ENCODE measurements at places on chromosomes 1 and 21. TPM values are rescaled to one million over a fixed set of nuclear protein-coding genes. Genes with fewer than 3 reads are reported as not detected.

GPR3 gene
- total RNA-seq, result 3.1 TPM

SLAMF8 gene
- not detected for total RNA-seq

GRCh38 chr1:215031392-215031791, 51.1 kb upstream of the KCNK2 start:
- peaks cover 40% of the 10 kb centered on the region for H3K27me3 ChIP-seq
- H3K4me3 ChIP-seq, result no peak overlapping the region
- no peaks in the 10 kb centered on the region for H3K36me3 ChIP-seq

SMPDL3B gene
- total RNA-seq, result 0.62 TPM

DNA sequence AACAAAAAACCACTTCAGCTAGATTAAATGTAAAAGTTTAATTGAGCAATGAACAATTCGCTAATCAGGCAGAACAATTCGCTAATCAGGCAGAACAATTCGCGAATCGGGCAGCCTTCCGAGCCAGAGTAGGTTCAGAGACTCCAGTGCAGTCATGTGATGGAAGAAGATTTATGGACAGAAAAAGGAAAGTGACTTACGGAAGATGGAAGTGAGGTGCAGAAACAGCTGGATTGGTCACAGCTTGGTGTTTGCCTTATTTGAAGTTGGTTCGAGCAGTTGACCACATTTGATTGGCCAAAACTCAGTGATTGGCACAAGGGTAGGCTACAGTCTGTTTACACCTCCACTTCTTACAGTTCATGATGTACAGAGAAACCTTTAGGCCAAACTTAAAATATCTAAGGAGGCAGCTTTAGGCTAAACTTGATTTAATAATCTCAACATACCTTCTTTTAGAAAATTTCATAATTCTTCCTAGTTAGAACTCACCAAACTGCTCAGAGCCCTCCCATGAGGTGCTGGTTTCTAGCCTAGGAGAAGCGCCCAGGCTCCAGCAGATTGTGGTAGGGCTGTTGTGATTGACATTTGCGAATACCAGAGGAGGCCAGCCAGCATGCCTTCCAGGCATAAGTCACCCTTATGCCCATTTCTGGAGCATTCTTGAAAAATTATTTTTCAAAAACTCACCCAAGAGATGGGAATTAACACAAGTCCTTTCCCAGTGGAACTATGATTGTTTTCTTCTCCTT, 22.8 kb upstream of the KCNC4 start:
- H3K36me3 ChIP-seq, result no peaks in the 10 kb centered on the region
- H3K27me3 ChIP-seq, result peaks cover 16% of the 10 kb centered on the region
- no peaks in the 10 kb centered on the region for H3K4me1 ChIP-seq
- DNase-seq, result no peak

DNA sequence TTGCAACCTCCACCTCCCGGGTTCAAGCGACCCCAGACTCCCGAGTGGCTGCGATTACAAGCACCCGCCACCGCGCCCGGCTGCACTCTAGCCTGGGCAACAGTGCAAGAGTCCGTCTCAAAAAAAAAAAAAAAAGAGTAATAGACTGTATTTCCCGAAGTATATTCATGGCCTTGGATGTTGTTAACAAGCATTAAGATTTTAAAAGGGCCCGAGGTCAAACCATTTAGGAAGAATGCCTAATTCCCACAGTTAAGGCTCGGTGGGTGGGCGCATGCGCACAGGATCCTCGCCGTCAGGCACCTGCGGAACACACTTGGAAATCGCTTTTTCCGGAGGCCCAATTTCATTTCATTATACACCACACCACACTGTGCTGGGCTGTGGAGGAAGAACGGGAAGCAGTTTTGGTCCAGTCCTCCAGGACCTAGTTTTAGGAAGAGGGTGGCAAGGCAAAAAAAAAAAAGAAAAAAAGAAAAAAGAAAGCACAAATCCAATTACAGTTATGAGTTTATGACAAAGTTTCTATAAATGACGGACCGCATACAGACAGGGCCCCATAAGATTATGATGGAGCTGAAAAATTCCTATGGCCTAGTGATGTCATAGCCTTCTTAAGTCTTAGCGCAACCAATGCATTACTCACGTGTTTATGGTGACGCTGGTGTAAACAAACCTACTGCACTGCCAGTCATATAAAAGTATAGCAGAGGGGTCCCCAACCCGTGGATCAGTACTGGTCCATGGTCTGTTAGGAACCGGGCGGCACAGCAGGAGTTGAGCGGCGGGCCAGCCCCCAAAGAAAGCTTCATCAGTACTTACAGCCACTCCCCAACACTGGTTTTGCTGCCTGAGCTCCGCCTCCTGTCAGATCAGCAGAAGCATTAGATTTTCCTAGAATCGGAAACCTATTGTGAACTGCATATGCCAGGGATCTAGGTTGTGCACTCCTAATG, 38.2 kb downstream of the H3-3A start:
- peak; percentile 58 for DNase-seq
- no peaks in the 10 kb centered on the region for H3K27me3 ChIP-seq
- peak overlapping the region; percentile 48 for H3K4me3 ChIP-seq
- H3K27ac ChIP-seq, result no peak overlapping the region
- H3K36me3 ChIP-seq, result no peaks in the 10 kb centered on the region

DNA sequence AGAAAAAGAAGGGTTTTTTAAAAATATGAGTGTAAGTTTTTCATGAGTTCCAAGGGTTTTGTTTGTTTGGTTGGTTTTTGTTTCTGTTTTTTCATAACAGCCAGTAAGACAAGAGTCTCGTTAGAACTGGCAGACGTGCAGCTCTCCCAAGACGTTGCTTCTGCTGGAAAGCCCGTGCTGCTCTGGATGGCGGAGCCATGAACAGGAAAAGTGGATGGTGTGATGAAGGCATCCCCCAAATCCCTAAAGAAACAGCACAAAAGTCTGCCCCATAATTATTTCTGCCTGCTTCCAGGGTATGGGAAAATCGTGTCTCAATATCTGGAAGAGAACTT, 157.9 kb upstream of the BACE2 start:
- H3K36me3 ChIP-seq, result no peaks in the 10 kb centered on the region
- no peaks in the 10 kb centered on the region for H3K4me1 ChIP-seq
- no peak overlapping the region for H3K27ac ChIP-seq
- H3K4me3 ChIP-seq, result no peak overlapping the region

- H3K27ac ChIP-seq, result no peak overlapping the region
- H3K4me1 ChIP-seq, result no peaks in the 10 kb centered on the region
- H3K36me3 ChIP-seq, result peaks cover 24% of the 10 kb centered on the region
- DNase-seq, result no peak
- H3K27me3 ChIP-seq, result no peaks in the 10 kb centered on the region
- no peak overlapping the region for H3K4me3 ChIP-seq
Observed at GRCh38 chr1:88774151-88774556, 90.1 kb downstream of the PKN2 start.

- peaks cover 12% of the 10 kb centered on the region for H3K4me1 ChIP-seq
- H3K36me3 ChIP-seq, result peaks cover 11% of the 10 kb centered on the region
- no peaks in the 10 kb centered on the region for H3K27me3 ChIP-seq
Observed at GRCh38 chr21:36321325-36322082, 1.5 kb downstream of the MORC3 start.

DNA sequence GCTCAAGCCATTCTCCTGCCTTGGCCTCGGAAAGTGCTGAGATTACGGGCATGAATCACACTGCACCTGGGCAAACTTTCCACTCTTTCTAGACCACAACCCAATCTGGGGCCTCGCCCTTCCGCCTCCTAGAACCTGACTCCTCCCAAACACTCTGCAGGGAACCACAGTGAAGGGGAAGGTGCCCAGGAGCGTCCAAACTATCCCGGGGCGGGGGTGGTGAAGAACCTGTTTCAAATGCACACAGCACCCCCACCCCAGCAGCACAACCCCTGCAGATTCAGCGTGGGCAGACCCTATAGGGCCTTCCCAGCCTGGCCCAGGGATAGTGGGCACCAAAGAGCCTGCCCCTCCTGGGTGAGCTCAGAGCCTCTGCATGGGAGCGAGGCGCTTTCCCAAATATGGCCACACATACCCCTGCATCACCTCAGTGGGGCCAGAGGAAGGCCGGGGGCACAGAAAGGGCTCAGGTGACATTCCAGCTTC, 86.9 kb downstream of the STUM start:
- DNase-seq, result no peak
- H3K36me3 ChIP-seq, result no peaks in the 10 kb centered on the region
- H3K27ac ChIP-seq, result no peak overlapping the region
- no peak overlapping the region for H3K4me3 ChIP-seq
- no peaks in the 10 kb centered on the region for H3K4me1 ChIP-seq
- H3K27me3 ChIP-seq, result no peaks in the 10 kb centered on the region

GRCh38 chr21:37338671-37339551, 27.7 kb upstream of the DYRK1A start:
- peaks cover 25% of the 10 kb centered on the region for H3K4me1 ChIP-seq
- peak; percentile 43 for DNase-seq
- no peak overlapping the region for H3K4me3 ChIP-seq
- no peaks in the 10 kb centered on the region for H3K36me3 ChIP-seq

TEDDM1 gene
- total RNA-seq, result not detected

DNA sequence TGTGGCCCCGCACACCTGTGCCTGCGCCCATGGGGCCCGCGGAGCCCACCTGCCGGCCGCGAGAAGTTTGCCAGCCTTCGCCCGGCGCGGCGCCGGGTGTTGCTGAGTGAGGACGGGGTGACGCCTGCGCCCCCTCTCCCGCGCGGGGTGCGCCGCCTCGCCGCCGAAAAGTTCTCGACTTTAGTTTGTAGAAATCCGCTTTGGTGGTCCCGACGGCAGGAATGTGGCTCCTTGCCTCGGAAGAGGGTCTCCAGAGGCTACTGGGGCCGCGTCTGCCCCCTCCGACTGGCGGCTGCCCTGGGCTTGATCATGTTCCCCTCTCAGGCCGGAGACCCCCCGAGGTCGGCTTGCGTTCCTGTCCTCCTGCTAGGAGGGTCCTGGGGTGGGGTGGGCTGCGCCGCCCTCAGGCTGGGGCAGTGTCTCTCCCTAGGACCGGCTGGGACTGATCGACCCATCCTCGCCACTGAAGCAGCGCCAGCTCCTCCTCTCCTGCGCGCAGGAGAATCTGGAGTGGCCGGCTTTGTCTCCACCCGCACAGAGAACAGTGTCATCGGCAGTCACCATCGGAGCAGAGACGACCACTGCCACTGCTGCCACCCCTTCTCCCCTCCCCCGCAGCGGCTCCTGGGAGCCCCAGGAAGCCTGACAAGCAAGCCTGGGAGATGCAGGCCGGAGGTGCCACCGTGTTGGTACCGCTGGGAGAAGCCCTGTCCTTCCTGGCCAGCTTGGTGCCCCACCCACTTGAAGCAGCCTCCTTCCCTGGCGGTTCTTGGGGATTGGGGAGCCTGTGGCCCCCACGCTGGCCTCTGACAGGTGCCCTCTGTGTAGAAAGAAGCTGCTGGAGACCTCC, 553 bp upstream of the SLC30A2 start:
- H3K27ac ChIP-seq, result no peak overlapping the region
- no peaks in the 10 kb centered on the region for H3K4me1 ChIP-seq
- H3K36me3 ChIP-seq, result no peaks in the 10 kb centered on the region

CELA3B gene
- not detected for total RNA-seq

TM2D1 gene
- total RNA-seq, result 27.2 TPM

GRCh38 chr1:28966617-28967016, 52.2 kb downstream of the EPB41 start:
- peaks cover 14% of the 10 kb centered on the region for H3K4me1 ChIP-seq
- H3K4me3 ChIP-seq, result no peak overlapping the region
- no peak for DNase-seq

TFF2 gene
- not detected for total RNA-seq

DNA sequence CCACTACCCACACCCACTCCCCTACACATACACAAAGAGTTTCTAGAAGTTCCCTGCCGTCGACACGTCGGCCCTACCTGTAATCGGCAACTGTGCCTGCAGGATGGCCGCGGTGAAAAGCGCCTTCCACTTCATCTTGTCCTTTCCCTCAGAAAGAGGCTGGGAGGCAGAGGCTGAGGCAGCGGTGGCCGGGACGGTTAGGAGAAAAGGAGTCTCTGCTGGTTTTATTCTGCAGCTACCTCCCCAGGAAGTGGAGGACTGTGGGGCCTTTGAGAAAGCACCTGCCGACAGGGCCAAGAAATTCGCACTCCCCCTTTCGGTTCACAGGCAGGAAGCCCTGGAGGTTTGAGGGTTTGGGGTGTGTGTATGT, at the start of gene CD247:
TSS of gene CD247 (minus strand) at position 199 of the 370 bp plus-strand sequence. CDS start at position 135, 64 bp downstream.
- H3K36me3 ChIP-seq, result no peaks in the 10 kb centered on the region
- no peak within 1 kb of the TSS for H3K27ac ChIP-seq
- H3K4me1 ChIP-seq, result no peaks in the 10 kb centered on the region
- no peak for DNase-seq

- DNase-seq, result no peak
- H3K36me3 ChIP-seq, result no peaks in the 10 kb centered on the region
- H3K4me1 ChIP-seq, result no peaks in the 10 kb centered on the region
- no peak overlapping the region for H3K4me3 ChIP-seq
Observed at GRCh38 chr1:223217781-223218180, 74.7 kb upstream of the TLR5 start.

DNA sequence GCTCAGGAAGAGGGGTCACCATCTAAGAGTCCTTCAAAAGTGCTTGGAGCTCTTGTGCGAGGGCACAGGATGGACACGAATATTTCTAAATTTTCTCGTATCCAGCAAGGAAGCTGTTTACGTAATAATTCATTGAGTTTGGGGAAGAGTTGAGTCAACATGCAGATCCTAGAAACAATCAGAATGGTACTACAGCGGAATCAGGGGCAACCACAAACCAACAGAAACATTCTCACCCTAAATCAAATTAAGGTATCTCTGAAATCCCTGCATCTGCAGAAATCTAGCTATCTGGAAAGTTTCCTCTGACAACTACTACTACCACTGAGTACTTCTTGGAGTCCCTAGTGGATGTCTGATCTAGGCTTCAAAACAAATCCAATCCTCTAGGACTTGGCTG, 352.4 kb downstream of the LTN1 start:
- no peak for DNase-seq
- no peak overlapping the region for H3K4me3 ChIP-seq
- no peaks in the 10 kb centered on the region for H3K4me1 ChIP-seq
- no peak overlapping the region for H3K27ac ChIP-seq

RNPC3 gene
- 20.1 TPM for total RNA-seq

DNA sequence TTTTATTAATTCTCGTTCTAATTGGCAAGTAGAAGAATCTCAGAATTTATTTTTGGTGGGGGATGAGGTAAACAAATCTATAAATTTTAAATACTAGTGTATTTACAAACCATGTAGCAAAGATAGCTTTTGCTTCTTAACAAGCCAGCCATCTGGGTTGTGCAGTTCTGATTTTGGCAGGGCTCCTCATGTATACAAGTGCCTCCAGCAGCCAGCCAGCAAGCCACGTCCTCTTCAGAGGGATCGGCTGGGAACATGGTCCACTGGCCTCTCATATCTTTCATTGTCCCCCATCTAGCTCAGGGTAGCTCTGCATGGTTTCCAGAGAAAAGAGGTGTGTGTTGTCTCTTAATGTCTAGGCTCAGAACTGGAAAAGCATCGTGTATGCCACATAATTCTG, 659.1 kb downstream of the MRPL39 start:
- DNase-seq, result no peak
- no peak overlapping the region for H3K4me3 ChIP-seq
- no peaks in the 10 kb centered on the region for H3K36me3 ChIP-seq
- H3K4me1 ChIP-seq, result no peaks in the 10 kb centered on the region
- no peaks in the 10 kb centered on the region for H3K27me3 ChIP-seq
- no peak overlapping the region for H3K27ac ChIP-seq

DDR2 gene
- total RNA-seq, result 145 TPM

C1orf210 gene
- not detected for total RNA-seq

GRCh38 chr1:203695116-203695515, 68.5 kb downstream of the ATP2B4 start:
- peak; percentile 18 for DNase-seq
- H3K4me1 ChIP-seq, result peaks cover 7% of the 10 kb centered on the region
- no peak overlapping the region for H3K27ac ChIP-seq
- H3K36me3 ChIP-seq, result no peaks in the 10 kb centered on the region
- no peak overlapping the region for H3K4me3 ChIP-seq

HRNR gene
- total RNA-seq, result not detected
